Stimulated activated CD4-positive, alpha-beta T cell treated with anti-CD3 and anti-CD28 coated beads, Interleukin-1b, Interleukin-23, amount 100 ng/mL, for 1 hour (primary cell): ENCODE measurements at places on chromosomes 12 and 14.
A peak's percentile ranks its signal among the peaks of the same experiment; 100 is the strongest.

DNA sequence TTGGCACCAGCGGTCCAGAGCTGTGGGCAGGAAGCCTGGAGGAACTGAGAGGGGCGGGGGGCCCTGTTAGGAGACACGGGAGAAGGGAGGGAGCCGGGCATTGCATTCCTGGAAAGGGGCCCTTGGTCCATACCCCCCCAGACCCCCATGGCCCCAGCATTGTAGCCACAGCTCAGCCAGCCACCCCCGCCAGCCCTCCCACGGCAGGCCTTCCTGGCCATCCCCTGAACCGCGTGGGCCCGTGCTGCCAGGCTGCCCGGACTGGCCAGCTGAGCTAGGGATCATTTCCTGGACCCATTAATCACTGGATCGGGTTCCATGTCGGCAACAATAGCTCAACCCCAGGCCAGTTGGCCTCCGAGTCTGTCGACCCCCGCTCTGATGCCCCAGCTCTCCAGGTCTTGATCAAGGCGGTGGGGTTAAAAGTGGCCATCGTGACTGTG lies 39.8 kb upstream of the DIO3 start:
- no peak for DNase-seq

GRCh38 chr12:2163177-2163941 lies 110.6 kb downstream of the CACNA1C start:
- no peak for DNase-seq

DNA sequence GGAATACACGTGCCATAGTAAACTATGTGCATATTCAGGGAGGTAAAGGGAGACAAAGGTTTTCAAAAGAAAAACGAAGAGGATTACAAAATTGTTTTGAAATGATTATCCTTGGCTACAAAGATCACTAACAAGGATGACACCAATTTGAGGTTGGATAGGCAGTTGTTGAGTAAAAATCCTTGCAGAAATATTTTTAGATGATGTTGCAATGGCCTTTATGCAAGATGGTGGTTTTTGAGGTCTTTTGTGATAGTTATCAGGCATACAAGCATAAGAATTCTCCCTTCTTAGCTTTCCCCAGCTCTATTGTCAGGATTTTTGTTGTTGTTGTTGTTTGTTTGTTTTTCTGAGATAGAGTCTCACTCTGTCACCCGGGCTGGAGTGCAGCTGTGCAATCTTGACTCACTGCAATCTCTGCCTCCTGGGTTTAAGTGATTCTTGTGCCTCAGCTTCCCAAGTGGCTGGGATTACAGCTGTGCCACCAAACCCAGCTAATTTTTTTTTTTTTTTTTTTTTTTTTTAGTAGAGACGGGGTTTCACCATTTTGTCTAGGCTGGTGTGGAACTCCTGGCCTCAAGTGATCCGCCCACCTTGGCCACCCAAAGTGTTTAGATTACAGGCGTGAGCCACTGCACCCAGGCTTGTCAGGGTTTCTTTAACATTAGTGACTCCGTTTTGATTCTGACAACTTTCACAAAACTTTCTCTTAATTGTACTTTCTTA lies 7.8 kb downstream of the RNASE1 start:
- no peak for DNase-seq

- no peak for DNase-seq
Measured at GRCh38 chr12:120719072-120719471, 6.6 kb upstream of the ACADS start.

GRCh38 chr14:87252103-87252502 lies 740.9 kb downstream of the GALC start:
- DNase-seq = no peak

DNA sequence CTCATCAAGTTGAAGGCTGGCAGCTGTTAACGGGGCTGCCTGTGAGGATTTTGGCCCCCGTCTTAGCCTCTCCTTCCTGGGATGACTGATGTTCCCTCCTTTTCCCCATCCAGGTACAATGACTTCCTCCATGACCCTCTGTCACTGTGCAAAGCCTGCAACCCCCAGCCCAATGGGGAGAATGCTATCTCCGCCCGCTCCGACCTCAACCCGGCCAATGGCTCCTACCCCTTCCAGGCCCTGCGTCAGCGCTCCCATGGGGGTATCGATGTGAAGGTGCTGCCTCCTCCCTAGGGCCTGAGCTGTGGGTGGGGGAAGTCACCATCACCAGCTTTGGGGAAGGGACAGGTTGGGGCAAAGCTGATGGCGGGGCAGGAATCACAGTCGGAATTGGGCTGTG lies 16.1 kb downstream of the SDS start:
- no peak for DNase-seq

GRCh38 chr14:21220874-21221477 lies 48.3 kb downstream of the HNRNPC start:
- no peak for DNase-seq

- DNase-seq = no peak
Measured at GRCh38 chr14:35341751-35342488, 49.7 kb downstream of the PSMA6 start.

DNA sequence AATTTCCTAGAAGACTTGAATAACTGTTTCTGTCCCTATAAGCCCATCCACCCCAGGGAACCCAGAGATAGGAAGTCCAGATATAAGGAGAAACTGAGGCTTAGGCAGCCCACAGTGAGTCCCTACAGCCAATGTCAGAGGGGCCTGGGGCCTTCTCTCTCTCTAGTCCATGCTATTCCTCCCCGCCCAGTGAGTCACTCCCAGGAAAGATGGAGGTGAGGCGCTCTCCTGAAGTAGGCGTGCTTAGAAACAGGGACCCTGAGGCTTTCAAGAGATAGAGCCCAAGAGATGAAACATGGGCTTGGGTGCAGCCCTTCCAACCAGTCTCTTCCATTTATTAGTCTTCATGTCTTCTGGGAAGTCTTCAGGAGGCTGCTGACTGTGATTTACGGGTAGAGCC lies 2.3 kb upstream of the SMUG1 start:
- DNase-seq = no peak

- DNase-seq = no peak
Measured at GRCh38 chr12:91058786-91059185, 962 bp upstream of the KERA start.

DNA sequence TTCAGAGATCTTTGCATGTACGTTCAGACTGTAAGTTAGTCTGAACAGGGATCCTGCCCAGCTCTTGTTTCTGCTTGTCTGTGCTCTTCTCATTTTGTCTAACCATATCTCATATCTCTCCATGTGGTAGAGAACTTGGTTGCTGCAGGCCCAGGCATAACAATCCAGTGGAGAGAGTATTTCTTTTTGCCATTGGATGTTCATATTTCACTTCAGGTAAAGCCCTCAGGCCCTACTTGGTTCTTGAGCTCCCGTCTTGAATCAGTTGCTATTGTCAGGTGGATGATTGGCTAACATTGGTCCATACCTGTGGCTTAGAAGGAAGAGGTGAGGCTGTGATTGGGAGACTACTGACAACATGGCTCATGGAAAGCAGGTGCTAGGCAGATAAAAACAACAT lies 357.7 kb upstream of the FLRT2 start:
- DNase-seq = no peak

GRCh38 chr12:116863275-116863767 lies 17.9 kb downstream of the HRK start:
- no peak for DNase-seq

- peak; percentile 25 for DNase-seq
Measured at GRCh38 chr12:9331218-9331626, 123.0 kb upstream of the PZP start.

DNA sequence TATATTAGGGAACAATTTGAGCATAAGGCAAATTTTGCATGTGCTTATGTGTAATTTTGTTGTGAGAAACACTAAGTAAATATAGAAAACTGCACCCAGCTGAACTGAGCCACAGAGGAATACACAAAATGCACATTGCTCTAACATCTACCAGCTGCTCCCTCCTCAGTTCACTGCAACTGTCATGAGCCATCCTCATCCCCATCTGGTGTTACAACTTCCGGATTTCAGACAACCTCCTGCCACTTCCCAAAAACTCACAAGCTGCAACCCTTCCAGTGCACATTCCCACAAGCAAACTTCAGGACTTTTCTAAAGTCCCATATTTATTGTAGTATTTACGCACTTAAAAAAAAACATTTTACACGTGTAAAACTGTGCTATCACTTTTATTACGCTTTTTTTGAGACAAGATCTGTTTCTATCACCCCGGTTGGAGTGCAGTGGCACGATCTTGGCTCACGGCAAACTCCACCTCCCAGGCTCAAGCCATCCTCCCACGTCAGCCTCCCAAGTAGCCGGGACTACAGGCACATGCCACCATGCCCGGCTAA lies 169.1 kb upstream of the TBX3 start:
- no peak for DNase-seq

DNA sequence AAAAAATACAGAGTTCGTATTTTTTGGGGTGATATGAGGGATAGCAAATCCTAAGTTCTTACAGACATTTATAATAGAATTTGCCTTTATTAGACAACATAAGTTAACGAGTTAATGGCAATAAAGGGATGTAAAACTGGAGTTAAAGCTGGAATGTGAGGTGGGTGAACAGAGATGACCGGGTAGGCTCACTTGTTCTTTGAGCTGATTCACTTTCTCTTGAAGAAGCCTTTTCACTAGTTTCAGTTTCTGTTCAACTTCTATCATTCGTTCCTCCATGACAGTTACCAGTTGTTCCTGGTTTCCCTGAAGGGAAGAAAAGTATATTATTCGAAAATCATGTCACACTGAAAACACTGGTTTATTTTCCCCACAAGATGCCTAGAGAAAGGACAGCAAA lies 57.7 kb upstream of the SAV1 start:
- no peak for DNase-seq

GRCh38 chr14:99229654-99230207 lies 42.3 kb downstream of the BCL11B start:
- no peak for DNase-seq

DNA sequence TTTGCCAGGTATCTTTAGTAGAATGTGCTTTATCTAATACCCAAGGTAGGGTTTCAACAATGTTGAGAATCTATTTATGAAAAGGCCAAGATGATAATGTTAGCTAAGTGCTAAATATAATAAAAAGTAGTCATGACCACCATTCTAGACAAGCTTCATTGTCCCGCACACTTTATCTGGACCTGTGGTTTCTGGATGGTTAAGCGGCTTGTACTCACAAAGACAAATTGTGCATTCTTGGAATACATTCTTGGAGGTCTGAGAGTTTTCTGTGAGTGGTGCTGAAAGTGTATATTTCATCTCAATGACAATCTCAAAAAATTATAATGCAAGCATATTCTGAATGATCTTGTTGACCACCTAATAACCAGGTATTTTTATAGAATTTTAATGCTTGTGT lies 646.9 kb downstream of the DIO2 start:
- DNase-seq = no peak

DNA sequence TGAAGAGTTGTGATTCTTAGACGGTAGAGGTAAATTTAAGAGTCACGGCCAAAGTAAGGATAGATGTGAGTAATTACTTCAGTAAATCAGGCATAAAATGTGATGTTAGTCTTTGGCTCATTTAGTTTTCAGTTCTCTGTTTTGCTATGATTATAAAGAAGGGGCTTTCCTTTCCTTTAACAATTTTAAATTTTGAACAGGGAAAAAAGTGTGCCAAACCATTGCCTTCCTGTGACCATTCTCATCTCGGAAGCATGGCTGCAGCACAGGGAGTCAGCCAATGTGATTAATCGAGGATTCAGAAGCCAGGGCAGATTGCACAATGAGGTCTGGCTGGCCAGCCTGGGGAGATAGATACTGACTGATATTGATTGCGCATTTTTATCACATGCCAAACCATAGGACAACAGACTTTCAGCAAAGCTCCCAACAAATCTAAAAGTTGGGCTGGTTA lies 480.2 kb upstream of the PRICKLE1 start:
- DNase-seq = no peak

DNA sequence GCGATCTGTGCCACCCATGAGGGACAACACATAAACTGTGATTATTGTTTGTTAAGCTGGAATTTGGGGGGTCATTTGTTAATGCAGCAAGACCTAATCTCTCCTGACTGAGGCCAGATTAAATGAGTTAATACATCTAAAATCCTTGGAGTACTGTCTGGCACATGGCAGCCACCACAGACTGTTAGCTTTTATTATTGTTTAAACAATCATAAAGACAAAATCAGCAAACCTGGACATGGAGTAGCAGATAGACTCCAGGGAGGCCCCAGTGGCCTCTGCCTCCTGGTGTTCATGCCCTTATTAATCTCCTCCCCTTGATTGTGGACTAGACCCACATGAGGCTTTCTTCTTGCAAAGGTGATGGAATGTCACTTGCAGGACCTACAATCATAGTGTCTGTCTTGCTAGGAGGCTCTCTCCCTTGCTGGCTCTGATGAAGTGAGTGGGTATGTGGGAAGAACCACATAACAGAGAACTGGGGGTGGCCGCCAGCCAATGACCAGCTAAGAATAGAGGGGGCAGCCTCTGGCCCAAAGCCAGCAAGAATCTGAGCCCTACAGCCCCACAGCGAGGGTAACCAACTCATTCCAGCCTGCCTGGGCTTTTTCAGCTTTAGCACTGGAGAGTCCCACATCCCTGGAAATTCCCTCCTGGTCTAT lies 142.0 kb downstream of the SCARB1 start:
- DNase-seq = no peak

DNA sequence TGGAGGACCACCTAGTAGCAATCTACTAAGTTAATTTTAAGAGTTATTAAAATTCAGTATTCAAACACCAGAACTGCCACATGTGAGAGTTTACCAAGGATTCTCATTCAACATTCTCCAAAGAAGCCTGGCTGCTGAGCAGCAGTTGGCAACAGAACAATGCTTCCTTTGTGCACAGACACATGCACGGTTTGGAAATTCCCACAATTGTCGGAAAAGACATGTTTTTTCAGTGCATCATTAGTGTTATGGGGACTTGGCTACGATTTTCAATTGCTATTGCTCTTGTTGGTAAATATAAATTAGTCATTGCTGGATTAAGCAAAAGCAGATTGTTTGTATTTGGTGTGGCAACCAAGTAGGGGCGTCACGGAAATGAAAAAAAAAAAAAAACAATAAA lies 22.2 kb downstream of the ST8SIA1 start:
- DNase-seq = no peak

DNA sequence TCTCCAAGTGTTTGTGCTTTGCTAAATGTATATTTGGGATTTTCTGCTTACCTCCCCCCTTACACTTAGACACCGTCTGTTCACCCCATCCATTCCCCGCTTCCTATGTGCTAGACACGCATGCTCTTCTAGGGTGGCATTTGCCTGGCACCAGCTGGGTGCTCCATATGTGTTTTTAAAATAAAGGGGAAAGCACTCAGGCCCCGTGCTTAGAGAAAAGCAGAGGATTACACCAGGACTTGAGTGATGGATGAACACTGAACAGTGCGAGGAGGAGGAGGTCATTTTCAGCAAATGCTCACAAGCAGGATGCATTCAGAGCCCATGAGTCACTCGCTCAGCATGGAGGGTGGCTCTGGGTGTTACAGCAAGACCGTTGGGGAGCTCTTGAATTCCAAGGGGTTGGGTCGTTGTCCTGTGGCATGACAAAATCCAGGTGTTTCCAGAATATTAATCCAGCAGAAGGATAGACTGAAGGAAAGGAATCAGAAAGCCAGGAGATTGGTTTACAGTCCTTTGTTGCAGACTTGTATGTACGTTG lies 2.9 kb upstream of the BDKRB1 start:
- no peak for DNase-seq

GRCh38 chr12:64258576-64258975 lies 36.5 kb upstream of the KICS2 start:
- no peak for DNase-seq

GRCh38 chr12:113755098-113755497 lies 211.0 kb downstream of the RBM19 start:
- DNase-seq = no peak

GRCh38 chr14:105014032-105014431 lies 6.9 kb downstream of the CDCA4 start:
- no peak for DNase-seq
